ENCODE measurements at places on chromosomes 3 and 15.

DNA sequence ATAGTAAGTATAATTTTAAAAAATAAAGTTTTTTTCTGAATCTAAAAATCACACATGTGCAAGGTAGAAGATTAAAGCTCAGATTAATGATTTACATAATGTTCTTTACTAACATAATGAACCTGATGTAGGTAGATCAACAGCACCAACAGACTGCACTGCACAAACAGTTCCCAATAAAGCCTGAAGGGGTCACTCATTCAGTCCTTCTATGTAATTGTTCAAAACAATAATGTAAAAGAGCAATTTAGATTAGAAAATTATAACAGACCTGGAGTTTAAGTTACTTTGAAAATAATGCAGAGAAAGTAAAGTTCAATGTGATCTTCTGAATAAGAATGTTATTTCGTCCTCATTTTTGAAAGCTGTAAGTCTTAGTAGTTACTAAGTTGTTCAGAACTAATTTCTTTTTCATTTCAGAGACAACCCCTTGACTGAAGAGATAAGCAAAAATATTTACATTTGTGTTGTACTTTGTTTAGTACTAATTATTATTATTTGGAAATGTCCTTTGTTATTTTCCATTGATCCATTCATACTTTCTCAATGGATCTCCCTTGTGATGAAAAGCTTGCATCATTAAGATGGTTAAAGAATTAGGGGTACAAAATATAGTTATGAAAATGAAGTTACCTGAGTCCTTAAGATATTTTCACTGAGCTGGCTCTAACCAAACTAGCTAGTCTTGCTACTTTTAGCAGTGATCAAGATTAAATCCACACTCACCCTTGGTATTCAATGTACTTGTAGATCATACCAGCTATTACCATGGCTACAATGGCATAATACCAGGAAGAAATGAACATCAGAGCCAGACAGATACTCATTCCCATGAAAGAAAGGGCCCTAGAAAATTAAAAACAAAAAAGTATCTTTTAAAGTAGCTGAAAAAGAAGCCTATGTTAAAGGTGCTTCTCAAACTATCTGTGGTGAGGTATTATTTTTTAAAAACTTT lies 16.8 kb downstream of the EMC4 start:
- peak; percentile 49 for DNase-seq

DNA sequence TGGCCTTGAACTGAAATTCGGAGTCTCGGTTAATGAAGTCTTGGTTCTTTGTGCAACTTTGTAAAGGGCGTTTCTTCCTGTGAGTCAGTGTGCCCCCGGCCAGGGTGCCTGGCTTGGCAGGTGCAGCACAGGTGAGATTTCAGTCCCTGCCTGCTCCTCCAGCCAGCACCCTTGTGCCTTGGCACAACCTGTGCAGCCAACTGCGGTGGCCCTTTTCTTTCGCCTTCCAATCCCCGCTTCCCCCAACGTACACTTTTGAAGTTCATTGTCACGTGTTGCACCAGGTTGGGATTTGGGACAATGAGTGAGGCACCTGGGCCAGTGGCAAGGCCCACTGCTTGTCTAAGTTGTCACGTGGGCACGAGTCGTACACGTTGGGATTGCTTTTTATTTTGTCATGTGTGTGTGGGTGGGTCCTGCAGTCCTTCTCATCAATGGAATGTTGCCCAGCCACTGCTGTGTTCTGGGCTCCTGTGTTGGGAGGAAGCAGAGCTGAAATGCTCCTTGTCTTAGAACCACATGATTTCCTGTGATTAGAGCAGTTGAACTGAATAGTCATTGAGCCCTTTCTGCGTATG lies 242.9 kb upstream of the BHLHE40 start:
- DNase-seq = no peak

GRCh38 chr15:41932511-41933289 lies 38.8 kb upstream of the SPTBN5 start:
- DNase-seq = no peak

- DNase-seq = peak; percentile 27
Observed at GRCh38 chr15:29348336-29348914, 78.8 kb upstream of the NSMCE3 start.

GRCh38 chr3:182913889-182914288 lies 66.4 kb downstream of the DCUN1D1 start:
- DNase-seq = peak; percentile 12

- DNase-seq = no peak
Observed at GRCh38 chr15:25874379-25874778, 11.3 kb upstream of the ATP10A start.

GRCh38 chr3:40768536-40768935 lies 243.8 kb downstream of the ZNF621 start:
- no peak for DNase-seq

GRCh38 chr3:111824351-111824750 lies 34.7 kb upstream of the PHLDB2 start:
- no peak for DNase-seq

DNA sequence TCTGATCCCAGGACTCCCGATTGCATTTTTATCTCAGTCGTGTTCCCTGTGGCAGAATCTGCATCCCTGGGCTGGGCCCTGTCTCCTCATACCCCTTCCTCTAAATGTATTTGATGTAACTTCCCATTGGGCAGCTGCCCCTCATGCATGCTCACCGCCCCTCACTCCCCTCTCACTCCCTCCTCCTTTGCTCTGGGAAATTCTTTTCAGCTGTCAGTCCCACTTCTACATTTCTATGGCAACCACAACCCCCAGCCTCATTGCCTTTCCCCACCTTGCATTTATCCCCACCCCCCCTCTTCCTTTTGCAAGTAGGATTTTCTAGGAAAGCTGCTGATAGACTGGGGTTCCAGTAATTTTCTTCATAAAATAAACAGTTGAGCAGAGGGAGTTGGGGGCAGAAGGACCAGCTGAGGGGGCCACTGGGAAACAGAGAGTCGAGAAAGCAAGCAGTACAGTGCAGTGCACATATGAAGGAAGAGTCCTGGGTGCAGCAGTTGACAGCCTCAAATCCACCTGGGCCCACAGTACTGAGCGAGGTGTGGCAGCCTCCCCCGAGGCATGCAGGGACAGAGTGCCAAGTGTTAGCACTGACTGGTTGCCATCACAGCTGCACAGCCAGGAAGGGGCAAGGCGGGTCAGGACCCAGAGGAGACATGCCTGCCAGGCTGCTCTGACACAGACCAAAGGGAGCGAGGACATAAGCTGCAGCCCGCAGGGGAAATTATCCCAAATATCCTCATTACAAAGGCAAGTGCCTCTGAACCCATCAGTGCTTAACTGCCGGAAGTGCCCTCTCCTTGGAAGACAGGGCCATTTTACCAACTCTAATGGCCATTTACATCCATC lies 476.3 kb downstream of the EPHB1 start:
- no peak for DNase-seq
